Ecto neural progenitor cell (in vitro differentiated cells): ENCODE measurements at places on chromosomes 2 and 18.

DNA sequence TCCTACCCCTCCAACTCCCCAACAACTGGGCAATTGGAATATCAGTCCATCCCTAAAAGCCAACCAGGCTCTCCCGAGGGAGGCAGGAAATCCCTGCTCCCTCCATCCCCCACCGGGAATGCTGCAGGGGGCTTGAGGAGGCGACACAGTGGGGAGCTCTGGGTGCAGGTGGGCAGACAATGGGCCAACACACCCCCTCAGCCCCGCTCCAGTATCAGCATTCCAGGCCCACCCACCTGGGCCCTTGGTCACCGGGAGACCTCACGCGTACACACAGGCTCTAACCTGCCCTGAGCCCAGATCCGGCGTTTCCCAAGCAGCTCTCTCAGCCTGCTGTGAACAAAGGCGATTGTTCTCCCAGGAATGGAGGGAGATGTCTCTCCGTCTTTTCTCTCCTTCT lies 37.6 kb upstream of the FZD7 start:
- DNase-seq = peak; percentile 70

- DNase-seq = no peak
Measured at GRCh38 chr2:152166633-152167032, 8.9 kb downstream of the STAM2 start.

GRCh38 chr2:30664761-30665358 lies 142.4 kb downstream of the CAPN13 start:
- peak; percentile 29 for DNase-seq

GRCh38 chr2:112149194-112149593 lies 11.0 kb downstream of the FBLN7 start:
- DNase-seq = no peak

- DNase-seq = no peak
Measured at GRCh38 chr2:208101716-208102631, 22.4 kb downstream of the CRYGD start.

DNA sequence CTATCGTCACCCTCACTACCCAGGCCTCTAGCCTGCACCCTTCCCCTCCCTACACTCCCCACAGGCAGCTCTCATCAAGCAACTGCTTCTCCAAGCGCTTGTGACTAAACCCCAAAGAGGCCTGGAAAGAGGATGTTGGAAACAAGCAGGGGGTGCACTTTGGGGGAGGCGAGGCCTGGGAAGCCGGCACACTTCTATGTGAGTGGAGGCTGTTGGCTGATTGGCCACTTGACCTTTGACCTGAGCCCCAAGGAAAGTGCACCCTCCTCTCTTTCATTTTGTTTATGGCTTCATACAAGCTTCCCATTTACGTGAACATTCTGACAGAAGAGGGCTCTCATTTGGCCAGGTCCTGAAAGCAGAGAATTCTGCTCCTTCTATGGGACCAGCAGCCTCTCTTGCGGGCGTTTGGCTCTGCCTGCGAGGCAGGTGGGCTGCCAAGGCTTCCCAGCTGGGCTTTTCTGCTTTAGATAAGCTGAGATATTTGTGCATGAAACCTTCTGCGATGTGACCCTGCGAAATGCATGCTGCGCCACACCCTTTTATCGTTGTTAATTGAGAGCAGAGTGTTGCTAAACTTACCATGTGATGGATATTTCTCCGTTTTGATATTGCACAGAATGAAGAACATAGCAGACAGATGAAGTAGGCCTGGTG lies 134.8 kb upstream of the NCK2 start:
- no peak for DNase-seq

DNA sequence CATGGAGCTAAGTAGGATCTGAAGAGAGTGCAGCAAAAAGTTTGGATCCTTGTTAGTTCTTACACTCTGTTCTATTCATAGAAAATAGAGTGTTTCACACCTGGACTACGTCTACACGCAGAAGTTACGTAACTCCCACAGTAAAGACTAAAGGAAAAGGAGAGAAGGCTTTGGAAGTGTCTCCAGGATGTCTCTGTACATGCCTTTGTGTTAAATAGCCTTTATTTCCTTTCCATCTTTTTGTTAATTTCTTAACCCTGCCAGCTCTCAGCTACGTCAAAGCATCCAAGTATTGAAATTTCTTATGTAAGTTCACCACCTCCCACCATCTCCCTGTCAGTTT lies 8.4 kb downstream of the DTNB start:
- DNase-seq = no peak

GRCh38 chr2:173979751-173980351 lies 14.7 kb upstream of the SP3 start:
- no peak for DNase-seq

- DNase-seq = no peak
Measured at GRCh38 chr2:68423966-68424650, 43.0 kb downstream of the FBXO48 start.

DNA sequence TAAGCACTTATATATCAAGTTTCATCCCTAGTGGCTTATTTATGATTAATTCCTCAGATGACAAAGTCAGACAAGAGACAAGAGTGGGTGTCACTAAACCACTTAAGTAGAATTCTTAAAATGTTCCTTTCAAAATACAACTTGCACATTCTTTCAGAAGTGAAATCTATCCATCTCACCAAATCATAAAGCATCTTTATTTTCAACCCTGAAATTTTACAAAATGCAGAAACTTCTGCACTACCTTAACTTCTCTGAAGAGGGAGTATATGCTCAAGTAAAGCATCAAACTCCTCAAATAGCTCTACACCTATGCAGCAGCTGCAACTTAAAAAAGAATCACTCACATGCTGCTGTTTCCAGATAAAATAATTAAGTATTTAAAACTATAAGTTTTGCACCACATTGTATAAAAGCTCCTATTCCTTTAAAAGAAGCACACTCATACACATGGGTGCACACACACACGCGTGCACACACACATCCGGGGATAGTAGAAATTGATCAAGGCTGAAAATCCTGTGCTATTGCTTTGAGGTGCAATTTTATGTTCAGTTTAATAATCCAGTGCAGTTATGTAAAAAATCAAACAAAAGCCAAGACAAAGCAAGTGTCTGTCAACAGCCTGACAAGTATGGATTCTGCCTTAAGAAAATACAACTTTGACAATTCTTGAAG lies 244.5 kb downstream of the TCF4 start:
- no peak for DNase-seq

GRCh38 chr2:199405241-199405640 lies 52.5 kb downstream of the SATB2 start:
- no peak for DNase-seq

DNA sequence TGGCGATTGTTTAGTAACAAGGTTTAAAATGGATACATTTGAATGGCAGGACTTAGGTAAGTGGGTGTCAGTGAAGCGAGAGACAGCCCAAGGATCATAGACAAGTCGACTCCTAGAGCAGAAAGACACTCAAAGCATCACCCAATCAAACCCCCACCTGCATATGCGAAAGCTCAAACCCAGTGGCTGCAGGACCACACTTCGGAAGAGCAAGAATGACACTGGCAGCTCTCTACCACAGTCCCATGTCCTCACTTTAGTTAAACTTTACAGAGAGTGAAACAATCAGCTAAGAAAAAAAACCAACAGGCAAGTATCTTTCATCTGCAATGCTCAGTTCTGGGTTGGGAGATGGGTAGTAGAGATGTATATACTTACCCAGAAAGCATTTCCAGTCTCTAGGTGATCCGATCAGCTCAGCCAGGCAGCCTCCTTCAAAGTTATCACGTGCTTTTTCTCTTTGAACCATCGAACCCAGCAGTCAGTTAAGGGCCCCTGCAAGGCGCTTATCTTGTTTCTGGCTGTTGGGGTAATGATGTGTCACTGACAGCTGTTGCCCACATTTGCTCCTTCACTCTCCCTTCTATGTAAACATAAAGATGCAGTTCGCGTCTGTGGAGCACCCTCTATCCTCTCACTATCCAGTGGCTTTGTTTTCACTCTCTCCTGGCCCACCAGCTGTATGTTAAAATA lies 357.5 kb upstream of the ID2 start:
- no peak for DNase-seq

DNA sequence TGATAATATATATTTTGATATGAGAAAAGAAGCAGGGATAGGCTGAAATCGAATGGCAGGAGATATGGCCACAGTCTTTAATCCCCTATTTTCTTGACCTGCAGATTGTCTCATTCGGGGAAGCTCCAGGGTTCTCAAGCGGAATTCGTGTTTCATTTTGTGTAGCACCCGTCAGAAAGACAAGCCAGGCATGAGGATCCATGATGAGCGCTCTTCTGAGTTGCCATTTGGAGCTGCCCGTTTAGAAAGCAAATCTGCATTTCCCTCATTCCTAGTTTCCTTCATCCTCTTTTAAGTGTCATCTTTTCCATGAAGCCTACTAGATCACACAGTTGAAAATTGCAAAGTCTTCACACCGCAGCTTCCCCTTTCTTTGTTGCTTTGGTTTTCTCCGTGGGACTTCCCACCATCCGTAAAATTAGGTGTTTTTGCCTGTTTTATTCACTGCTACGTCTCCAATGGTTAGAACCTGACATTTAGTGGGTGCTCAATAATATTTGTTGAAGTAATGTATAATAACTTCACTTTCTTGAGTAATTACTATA lies 16.9 kb downstream of the HNMT start:
- no peak for DNase-seq

DNA sequence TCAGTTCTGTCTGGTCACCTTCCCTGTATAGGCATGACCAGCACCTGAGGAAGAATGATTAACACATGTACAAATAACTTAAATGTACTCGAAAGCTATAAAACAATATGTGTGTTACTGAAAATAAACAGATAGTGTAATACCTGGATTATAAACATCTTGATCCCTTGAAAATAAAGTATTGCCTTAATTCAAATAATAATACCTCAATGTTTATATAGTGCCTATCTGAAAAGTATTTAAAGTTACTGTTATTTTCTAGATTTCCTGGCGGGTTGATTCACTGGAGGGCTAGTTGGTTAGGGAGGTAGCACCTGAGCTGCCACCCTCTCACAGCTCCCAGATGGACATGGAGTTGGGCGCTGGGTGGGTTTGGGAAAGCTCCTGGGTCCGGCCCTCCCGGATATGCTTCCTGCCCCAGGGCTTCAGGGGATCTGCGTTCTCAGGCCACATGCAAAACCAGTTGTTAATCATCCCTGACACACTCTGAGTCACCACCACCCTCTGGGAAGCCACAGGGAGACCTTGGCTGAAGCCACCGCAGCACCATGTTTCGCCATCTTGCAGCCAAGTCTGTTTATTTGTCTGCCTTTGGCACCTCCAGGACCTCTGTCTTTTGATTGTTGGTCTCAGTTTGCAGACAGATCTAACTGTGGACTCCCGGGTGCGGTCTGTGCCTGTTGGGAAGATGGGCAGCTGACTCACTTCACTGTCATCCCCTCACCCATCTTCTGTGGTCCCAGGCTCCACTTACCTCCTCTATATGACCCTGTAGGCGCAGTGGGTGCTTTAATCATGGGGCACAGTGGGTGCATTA lies 35.3 kb downstream of the RAB31 start:
- no peak for DNase-seq

DNA sequence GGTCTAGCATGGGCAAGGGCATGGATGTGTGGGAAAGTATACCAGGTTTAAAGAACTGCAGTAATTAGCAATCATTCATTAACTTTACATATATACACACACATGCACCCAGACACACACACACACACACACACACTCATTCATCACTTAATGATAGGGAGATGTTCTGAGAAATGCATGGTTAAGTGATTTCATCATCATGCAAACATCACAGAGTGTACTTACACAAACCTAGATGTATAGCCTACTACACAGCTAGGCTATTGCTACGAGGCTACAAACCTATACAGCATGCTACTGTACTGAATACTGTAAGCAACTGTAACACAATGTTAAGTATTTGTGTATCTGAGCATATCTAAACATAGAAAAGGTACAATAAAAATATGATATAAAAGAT lies 83.6 kb downstream of the COLEC12 start:
- DNase-seq = no peak

GRCh38 chr18:39938676-39939608 lies 2016.1 kb upstream of the PIK3C3 start:
- no peak for DNase-seq

GRCh38 chr18:62781893-62782292 lies 66.6 kb downstream of the PHLPP1 start:
- no peak for DNase-seq

DNA sequence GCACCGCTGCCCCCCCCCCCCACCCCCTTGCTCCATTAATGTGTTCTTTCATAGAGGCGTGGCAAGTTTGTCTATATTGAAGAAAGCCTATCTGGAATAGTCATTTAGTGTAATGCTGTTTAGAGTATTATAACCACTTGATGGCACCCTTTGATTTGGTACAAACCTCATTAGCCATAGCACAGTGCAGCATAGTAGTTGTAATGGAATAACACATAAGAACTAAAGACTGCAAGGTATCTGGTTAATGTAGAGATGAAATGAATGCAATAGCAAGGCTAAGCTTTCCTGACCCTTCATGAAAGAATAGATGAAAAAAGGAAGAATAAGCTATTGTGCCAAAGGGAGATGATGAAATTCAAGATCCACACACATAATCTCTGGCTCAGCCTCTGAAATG lies 81.9 kb downstream of the EHBP1 start:
- no peak for DNase-seq

- DNase-seq = no peak
Measured at GRCh38 chr2:229141424-229142025, 129.6 kb downstream of the PID1 start.

DNA sequence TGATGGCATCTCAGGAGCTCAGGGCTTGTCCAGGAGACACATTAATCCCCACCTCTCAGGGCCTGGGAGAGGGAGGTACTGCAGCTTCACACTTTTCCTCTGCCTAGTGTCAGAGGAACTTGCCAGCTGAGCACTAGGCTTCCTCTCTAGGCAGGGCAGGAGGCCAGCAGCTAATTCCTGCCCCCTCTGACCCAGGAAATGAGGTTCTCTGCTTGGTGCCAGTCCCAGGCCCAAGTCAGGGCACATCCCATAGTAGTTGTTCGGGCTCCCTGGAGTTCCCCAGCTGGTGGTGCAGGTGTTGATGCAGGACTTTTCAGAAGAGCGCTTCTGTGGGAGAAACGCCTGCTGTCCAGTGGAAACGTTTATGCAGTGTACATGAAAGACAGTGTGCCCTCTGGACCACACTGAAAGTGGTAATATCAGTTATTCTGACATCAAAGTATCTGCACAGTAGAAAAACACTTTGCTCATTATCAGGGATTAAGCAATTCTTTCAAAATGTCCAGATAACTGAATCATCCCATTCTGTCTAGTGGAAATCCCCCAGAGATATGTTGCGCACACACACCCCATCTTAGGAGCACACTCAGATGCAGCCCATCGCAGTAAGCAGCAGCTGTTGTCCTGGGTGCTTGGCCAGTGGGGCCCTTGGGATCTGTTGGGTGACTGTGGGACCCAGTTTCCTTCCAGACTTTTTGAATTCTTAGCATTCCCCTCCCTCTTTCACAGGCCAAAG lies 17.8 kb upstream of the SCLY start:
- no peak for DNase-seq
